D721Med (cell line): ENCODE measurements at places on chromosomes 6 and 20.

DNA sequence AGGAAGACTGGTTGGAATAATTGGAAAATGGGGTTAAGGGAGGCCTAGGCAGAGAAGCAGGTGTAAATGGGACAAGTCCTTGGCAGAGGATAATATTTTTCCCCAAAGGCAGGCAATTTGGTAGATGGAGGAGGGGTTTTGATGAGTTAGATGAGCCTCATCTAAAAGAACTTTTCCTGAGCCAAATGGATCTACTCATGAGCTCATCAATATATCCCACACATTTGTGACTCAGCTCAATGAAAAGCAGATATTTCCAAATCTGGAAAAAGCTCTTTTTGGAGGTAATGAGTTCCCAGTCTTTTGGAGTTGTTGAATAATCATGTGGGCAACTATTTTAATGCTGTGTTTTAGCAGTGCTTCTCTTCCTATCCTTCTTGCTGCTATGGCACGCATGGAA lies 685.5 kb upstream of the CITED2 start:
- no peak for DNase-seq

DNA sequence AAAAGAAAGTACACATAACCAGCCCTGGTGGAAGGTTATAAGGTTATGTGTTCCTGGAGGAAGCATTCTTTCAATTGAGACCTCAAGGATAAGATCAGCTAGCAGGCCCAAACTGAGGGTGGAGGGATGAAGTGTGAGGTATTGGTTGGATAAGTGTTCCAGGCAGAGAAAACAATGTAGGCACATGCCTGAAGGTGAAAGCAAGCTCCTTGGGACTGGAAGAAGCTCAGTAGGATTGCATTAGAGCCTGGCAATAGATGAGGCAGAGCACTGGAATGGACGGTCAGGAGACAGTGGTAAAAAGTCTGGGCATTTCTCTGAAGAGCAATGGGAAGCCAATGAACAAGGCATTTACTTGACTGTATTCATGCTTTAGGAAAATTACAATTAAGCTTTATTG lies 89.9 kb upstream of the SHLD1 start:
- DNase-seq, result no peak

DNA sequence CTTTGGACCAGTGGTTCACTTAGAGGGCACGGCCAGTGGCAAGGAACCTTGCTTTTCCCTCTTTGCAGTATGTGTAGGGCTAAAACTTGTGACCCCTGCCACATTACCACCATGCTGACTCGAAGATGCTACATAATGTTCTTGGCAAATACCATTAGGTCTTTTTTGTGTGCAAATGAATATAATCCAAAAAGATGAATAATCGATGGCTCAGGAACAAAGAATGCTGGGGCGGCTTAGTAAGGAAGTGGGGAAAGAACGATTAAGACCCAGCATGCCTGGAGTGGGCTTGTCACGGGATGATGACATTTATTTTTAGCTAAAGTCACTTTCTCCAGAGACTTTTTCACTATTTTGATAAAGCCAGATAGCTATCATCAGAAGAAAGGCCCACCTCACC lies 23.1 kb downstream of the CMTR1 start:
- DNase-seq, result no peak

DNA sequence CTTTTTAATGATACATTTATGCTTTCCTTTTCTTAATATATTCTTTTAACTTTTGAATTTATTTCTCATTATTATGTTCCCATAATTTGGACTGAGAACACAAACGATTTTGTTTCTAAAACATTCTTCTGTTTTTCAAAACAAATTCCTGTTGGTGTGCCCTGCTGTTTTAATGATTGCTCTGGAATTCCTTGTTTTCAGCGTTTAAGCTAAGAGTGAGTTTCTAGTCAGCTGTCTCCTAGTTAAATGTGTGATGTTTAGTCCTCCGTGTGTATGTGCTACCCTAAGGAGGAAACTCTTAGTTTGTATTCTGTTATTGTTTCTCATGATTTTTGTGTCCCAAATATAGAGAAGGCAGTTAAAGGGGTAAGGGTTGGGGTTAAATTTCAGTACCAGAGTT lies 306.1 kb upstream of the RGS17 start:
- DNase-seq, result no peak

DNA sequence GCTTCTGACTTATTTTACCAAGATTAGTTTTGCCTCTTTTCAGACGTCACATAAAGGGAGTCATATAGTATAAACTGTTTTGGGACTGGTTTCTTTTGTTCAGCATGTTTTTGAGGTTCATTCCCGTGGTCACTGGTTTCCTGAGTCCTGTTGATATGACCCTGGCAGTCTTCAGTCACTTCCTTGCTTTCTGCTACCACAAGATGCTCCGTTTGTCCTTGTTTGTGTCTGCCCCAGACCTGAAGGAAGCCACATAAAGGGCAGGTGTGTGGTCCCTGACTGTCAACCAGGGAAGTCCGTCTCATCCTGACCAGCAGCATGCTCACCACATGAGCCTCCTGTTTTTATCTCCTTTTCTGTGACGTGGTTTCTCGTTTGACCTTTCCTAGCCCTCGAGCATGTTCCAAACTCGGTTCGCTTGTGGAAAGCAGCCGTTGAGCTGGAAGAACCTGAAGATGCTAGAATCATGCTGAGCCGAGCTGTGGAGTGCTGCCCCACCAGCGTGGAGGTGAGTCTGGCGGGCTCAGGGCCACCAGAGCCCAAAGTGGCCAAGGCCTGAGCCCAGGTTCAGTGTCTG lies 26.1 kb upstream of the C20orf204 start:
- no peak for DNase-seq

DNA sequence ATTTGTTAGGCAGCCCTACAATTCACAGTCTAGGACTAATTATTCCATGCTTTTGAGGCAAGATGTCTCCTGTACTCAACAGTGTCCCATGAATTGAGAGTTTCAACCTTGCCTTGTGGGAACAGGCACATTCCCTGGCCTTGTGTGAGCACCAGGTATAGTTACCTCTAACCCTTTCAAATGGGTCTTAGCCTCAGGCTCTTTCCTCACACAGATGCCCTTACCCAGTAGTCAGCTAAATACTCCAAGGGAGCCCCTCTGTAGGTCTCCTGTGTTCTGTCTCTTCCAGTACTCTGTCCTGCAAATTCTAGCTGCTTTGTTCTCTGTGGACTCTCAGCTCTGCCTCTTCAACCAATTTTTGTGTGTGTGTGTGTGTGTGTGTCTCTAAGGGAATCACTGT lies 135.3 kb downstream of the ZFAND3 start:
- no peak for DNase-seq

GRCh38 chr20:50049442-50050026 lies 63.4 kb downstream of the UBE2V1 start:
- DNase-seq, result no peak

DNA sequence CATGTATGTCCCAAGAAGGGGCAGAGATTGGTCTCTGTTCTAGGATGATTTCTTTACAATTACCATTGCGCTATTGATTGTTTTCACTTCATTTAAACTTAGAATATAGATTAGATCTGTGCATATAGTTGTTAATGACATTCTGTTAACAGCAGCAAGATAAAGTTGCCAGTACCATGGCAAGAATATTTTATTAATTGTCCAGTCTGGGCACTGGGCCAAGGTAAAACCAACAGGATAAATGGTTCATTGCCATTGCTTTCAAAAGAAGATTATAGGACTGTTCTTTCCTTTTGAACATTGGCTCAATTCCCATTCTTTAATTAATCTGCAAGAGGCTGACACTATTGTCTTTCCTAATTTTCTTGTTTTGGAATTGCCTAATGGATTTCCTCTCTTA lies 592.4 kb downstream of the RFPL4B start:
- DNase-seq, result no peak

- DNase-seq, result no peak
These were observed 2.9 kb upstream of the BMP7 start for GRCh38 chr20:57269148-57269984.

GRCh38 chr6:32843331-32843978 lies 392 bp downstream of the PSMB8 start:
- no peak for DNase-seq

DNA sequence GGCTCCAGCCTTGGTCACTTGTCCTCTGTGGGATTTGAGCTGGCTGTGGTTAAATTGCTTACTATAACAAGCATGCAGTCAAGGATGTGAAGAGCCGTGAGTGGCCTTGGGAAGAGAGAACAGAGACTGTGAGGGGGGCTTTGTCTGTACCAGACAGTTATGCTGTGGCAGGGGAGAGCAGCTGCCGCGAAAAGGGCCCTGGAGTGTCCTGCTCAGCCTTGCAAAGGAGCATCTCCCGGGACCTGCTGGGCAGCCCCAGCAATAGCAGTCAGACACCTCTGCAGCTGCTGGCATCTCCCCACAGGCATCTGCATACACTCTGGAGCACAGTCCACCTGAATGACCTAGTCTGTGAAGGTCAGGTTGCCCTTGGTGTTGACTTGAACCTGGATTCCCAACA lies 6.3 kb downstream of the EBF4 start:
- DNase-seq, result no peak

DNA sequence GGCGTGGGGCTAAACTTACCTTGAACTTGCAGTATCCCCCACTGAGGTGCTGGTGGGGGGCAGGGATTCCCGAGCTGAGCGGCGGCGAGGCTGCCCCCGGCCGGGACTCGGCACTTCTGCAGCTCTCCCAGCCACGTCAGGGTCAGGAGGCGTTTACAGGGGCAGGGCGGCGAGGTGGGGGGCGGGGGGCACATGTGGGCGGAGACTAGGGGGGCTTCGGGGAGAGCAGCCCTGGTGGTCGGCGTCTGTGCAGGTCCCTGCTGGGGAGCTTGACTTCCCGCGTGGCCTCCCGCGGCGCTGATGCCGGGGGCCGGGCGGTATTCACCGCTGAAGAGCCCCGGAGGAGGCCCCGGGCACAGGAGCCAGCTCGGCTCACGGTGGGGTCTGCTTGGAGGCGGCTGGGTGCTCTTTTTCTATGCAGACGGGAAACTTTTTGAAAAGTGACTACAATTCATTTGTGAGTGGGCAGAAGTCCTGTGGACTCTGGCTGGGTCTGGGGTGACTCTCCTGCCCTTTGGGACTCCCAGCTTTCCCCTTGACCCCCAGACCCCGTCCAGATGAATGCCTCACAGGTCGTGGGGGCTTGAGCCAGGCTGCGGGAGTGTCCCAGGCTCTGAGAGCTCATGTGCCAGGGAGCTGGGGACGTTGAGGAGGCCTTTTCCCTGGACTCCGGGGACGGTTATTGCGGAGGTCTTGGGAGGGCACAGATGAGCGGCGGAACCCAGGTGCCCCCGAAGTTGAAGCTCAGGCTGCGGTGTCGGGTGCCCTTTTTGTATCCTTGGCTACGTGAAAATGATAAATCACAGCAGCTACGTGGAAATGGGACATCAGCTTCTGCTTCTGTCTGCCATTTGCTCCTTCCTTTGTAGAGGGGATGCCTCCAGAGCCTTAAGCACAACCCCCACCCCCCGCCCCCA lies 75.9 kb upstream of the GATA5 start:
- DNase-seq, result no peak

DNA sequence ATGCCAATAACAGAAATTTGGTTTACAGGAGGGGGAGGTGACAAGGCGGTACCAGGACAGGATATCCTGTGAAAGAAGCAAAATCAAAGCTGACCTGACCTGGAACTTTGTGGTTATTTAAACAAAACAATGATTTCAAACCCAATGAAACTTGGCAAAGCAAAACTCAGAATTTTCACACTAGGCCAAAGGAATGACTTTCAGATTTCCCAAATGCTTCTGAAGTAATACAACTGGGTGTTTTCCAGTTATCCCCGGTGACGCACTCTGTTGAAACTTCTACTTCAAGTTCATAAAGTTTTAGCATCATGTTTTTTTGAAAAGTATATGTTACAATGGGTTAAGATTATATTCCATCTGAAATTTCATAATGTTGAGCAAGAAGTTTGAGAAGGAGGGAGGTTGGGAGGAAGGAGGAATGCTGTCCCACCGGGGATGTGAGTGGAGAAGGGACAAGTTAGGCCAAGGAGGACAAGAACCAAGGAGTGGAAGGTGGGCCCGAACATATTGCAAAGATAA lies 78.1 kb upstream of the TRAF3IP2 start:
- no peak for DNase-seq

DNA sequence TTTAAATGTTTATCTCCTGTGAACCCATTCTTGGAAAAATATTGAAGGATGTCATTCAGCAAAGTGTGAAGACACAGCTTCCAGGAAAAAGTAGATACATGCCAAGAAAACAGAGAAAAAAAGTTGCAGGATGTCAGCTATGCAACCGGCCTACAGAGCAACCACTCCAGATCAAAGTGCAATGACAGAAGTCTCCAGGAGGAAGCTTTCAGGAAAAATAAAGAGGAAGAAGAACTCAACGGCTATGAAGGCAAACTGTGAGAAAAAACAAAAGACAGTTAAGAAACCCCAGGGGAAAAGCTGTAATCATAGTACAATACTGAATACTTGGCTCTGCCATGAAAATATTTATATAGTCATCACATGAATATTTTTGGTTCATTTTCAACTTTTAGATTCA lies 30.6 kb downstream of the REPS1 start:
- DNase-seq, result no peak

DNA sequence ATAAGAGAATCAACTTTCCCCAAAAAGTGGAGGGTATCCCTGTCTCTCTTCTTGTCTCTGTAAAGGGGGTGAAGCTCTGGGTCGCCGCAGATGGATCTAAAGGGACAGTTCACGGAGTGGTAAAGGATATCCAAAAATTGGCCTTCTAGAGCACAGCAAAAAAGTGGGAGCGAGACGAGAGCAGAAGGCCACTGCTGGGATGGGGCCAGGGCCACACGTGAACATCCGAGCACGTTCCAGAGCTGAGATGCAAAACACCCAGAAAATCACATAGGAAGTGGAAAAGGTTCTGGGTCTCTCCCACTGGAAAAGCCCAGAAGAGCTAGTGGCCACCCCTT lies 837 bp downstream of the TRAM2 start:
- DNase-seq, result no peak

GRCh38 chr6:114432400-114432799 lies 89.6 kb upstream of the HS3ST5 start:
- no peak for DNase-seq

- DNase-seq, result no peak
These were observed 1190.5 kb upstream of the EYS start for GRCh38 chr6:66897576-66897975.

- no peak for DNase-seq
These were observed 86.6 kb downstream of the ECT2L start for GRCh38 chr6:138882369-138883017.

DNA sequence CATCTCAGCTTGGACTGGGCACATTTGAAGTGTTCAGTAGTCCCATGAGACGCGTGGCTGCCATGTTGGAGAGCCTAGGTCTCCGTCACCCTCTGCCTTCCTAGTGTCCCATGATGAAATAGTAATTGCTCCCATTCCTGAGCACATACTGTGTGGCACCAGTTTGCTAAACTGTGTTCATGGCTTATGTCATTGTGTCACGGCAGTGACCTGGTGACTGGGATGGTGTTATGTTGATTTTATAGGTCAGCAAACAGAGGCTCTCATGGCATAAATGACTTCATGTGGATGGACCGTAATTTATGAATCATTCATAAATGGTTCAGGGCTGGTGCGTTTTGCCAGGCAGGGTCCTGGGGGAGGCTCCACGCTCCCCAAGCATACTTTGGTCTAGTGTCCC lies 3.8 kb downstream of the BCAS4 start:
- no peak for DNase-seq
